ENCODE measurements at places on chromosomes 3 and 15.

DNA sequence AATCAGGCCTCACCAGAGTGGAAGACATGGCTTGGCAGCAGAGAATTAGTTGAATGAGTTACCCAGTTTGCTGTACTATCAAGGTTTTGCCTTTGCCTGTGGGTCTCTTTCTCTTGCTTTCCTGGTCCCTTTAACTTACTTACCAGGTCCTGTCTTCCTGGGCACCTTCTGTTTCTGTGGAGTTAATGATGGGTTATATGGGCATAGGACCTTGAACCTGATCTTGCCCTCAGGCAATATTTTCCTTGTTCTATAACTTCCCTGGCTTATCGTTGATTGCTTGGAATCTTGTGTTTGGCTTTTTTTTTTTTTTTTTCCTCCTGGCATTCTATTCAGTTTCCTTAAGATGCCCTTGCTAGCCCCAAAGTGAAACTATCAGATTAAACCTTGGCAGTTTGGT is 106.8 kb downstream of the HHLA2 start:
- no peak for DNase-seq

DNA sequence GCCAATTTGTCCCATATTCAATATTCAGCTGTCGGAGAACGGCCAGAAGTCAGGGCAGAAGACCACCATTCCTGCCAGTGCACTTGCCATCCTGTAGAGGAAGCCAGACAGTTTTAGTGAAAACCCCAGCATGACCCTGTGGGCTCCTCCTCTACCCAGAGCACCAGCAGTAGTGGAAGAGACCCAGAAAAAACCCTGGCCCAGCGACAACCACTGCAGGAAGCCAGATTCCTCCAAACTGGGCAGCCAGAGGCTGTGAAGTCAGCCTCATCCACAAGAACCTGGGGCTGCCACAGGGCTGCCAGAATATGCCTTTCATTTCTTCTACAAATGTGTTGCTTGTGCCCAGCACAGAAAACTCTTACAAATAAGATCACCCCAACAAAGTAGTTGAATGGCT is 67.3 kb downstream of the HMCES start:
- no peak for DNase-seq

DNA sequence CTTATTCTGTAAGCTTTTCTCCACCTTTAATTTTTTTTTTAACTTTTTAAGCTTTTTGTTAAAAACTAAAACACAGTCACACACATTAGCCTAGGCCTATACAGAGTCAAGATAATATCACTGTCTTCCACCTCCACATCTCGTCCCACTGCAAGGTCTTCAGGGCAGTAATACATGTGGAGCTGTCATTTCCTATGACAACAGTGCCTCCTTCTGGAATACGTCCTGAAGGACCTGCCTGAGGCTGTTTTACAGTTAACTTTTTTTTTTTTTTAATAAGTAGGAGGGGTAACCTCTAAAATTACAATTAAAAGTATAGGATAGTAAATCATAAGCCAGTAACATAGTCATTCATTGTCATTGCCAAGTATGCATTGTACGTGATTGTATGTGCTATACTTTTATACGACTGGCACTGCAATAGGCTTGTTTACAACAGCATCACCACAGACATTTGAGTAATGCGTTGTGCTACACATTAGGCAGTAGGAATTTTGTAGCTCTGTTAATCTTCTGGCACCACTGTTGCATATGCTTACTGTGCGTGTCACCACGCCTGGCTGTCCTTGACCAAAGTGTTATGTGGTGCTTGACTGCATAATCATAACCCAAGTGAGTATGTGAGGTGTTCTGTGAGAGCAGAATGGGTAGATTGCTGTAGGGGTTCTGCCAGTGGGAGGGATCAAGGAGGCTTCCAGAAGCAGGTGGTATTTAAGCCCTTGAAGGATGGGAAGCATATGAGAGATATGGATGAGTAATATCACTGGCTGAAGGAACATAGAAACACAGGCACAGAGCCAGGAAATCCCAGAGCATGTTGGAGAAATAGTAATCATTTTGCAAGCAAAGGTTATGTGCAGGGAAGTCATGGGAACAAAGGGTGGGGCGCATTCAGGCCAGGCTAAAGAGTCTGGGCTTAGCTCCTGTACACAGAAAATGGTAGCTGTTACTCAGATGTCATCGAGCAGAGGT is 18.3 kb downstream of the FBXO22 start:
- no peak for DNase-seq

DNA sequence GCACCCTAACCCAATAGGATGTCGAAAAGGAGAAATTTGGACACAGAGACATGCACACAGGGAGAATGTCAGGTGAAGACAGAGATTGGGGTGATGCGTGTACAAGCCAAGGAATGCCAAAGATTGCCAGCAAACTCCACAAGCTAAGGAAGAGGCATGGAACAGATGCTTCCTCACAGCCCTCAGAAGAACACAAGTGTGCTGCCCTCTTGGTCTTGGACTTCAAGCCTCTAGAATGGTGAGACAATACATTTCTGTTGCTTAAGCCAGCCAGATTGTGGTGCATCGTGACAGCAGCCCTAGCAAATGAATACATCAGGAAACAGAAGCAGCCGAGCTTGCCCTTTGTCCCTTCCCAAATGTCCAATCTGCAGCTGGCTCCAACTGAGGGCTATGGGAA is 23.7 kb upstream of the ARL8B start:
- DNase-seq: no peak

GRCh38 chr15:69893863-69894262 is 203.9 kb downstream of the TLE3 start:
- DNase-seq: no peak

GRCh38 chr3:162094301-162094700 is 597.7 kb downstream of the OTOL1 start:
- DNase-seq: no peak

DNA sequence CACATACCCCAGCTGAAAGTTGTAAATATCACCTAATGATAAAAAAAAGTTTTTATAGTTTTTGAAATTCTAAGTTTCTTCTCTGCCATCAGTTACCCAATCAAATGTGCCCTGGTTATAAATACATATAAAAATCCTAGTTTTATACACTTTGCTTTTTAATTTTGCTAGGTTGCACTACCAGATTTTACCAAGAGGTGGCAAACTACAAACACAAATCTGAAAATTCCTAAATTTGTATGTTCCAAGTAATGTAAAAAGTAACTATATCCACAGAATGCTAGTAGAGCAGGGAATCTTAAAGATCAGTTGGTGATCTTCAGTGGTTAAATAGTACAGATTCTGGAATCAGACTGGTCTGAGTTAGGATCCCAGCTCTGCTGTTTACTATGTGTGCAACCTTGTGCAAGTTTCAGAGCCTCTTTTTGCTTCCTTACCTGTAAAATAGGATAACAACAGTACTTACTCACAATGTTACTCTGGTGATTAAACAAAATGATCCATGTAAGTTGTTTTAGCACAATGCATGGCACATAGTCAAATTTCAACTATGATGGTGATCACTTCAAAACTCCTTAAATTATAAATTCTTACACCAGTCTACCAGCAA is 11.0 kb downstream of the TRPM7 start:
- DNase-seq: no peak

- DNase-seq: no peak
Observed at GRCh38 chr3:87033205-87033604, 42.3 kb upstream of the VGLL3 start.

- DNase-seq: no peak
Observed at GRCh38 chr3:121730940-121731687, 18.4 kb downstream of the GOLGB1 start.

DNA sequence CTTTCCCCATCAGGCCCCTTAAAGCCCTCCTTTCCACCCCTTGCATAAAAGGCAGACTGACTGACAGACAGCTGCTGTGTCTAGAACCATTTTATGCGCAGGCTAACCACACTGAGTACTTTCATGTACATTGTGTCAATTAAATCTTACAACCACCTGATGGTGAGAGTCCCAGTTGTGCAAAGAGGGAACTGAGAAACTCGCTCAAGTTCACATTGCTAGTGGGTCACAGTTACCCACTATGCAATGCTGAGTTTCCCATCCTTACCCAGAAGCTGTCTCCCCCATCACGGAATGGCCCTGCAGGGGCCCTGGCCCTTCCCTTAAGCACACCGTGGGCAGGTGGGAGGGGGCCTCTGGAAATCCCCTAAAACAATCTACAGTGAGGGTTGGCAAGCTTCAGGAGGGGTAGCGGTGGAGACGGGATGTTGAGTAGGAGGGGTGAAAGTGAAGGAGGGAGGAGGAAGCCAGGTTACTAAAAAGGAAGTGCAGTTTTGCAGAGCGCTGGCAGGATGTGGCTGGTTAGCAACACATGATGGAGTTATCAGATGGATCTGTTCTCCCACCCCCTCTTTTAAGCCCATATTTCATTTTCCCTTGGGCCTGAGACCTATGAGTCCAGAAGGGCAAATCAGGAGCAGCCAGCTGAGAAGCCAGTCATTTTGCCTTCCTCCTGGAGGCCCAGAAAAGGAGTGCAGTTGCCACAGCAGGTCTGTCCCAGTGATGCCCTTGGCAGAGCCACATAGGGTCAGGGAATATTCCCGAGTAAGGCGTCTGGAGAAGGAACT is 30.0 kb downstream of the STARD5 start:
- DNase-seq: no peak

GRCh38 chr3:5699811-5700210 is 512.3 kb downstream of the EDEM1 start:
- DNase-seq: no peak

GRCh38 chr3:1693145-1693544 is 405.5 kb upstream of the CNTN4 start:
- DNase-seq: no peak

- no peak for DNase-seq
Observed at GRCh38 chr3:43997788-43998369, 243.8 kb upstream of the TOPAZ1 start.

GRCh38 chr3:100615684-100616083 is 6.3 kb downstream of the ADGRG7 start:
- no peak for DNase-seq

DNA sequence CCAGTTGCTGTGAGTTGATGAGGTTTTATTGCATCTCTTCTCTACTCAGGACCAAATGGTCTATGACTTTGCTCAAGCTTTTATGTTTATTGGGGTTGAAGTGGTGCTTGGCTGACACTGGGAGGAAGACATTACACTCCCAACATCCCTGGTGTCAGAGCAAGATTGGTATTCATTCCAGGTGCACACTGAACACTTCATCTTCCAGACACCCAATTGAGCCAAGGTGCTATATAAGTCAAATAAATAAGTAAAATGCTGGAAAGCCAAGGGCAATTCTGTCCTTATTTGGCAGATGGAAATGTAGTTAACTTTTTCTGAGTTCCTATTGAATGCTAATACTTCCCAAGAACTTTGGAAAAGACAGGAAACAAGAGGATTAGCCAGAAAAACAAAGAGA is 53.2 kb upstream of the CDV3 start:
- no peak for DNase-seq

DNA sequence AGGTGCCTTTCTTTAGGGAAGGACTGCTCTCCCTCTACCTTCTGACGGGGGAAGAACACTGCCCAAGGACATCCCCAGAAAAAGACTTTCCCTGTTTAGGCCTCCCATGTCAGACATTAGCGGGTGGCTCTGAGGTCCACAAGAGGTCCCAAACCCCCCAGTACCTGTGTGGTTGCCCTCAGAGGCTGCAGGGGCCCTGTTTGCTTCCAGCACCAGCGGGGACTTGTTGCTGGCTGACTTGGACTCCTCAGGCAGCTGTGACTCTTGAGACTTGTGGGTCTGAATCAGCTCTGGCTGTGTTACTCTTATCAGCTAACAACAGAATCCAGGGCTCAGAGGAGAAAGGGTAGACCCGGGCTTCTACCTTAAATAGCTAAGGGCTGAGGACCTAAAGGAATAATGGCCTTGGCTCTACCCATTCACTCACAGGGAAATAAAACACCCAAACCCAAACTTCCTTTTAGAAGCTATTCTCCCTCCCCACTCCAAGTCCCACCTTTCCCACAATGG is 39.2 kb downstream of the SEMA3G start:
- peak; percentile 38 for DNase-seq

- DNase-seq: no peak
Observed at GRCh38 chr3:141414800-141415462, 46.6 kb downstream of the ZBTB38 start.
